ENCODE measurements at places on chromosomes 7 and 10.

GRCh38 chr10:48903151-48903550 lies 36.5 kb downstream of the LRRC18 start:
- DNase-seq: no peak

GRCh38 chr10:58555170-58555929 lies 42.7 kb downstream of the BICC1 start:
- no peak for DNase-seq

GRCh38 chr7:151706277-151707104 lies 170.4 kb downstream of the PRKAG2 start:
- no peak for DNase-seq

GRCh38 chr10:75827587-75828021 lies 396.2 kb downstream of the LRMDA start:
- DNase-seq: no peak

- no peak for DNase-seq
Measured at GRCh38 chr7:158751751-158752150, 47.1 kb upstream of the NCAPG2 start.

DNA sequence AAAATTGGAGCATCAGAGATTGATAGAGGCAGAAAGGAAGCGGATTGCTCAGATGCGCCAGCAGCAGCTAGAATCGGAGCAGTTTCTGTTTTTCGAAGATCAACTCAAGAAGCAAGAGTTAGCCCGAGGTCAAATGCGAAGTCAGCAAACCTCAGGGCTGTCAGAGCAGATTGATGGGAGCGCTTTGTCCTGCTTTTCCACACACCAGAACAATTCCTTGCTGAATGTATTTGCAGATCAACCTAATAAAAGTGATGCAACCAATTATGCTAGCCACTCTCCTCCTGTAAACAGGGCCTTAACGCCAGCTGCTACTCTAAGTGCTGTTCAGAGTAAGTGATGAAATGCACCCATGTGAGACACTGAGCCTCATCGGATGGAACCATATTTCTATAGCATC lies 33.1 kb downstream of the STAMBPL1 start:
- DNase-seq: no peak
